ENCODE measurements at places on chromosomes 7 and 10.
A peak's percentile ranks its signal among the peaks of the same experiment; 100 is the strongest.

DNA sequence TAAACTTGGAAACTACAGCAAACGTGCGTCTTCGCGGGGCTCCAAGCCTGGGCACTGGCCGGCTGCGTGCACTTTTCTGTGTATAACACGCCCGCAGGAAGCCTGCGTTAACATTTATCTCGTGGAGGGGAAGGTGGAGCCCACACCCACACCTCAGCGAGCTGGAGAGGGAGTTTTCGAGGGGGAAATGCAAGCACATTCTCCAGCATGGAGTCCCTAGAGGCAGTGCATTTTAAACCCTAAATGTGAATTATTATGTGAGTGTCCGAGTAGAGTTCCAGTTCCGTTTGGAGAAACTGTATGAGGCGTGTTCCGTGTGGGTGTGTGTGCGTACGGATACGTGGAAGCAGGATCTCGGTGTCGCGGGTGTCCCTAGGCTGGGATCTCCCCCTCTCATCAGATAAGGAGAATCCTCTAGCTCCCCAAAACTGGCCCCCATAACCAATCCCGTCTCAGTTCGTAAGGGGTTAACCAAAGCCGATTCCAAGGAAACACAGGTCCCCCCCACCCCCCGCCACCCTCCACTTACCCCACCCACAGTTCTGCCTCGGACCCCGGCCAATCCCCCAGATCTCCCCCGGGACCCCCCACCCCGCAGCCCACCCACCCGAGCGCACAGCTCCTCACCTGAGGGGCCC lies 403 bp downstream of the CDK6 start:
- peak; percentile 47 for DNase-seq

DNA sequence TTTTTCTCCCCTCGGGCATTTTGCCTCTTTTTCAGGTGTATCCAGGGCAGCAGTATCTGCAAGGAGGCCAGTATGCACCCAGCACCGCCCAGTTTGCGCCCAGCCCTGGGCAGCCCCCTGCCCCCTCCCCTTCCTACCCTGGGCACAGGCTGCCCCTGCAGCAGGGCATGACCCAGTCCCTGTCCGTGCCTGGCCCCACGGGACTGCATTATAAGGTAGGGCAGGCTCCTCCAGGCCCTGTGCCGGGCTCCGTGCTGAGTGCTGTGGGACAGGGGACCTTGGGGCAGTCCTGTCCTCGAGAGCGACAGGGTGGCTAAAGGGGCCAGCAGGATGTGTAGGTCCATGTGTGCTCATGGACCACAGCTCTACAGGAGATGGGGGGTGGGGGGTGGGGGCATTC lies 10.6 kb downstream of the ZMIZ2 start:
- no peak for DNase-seq

DNA sequence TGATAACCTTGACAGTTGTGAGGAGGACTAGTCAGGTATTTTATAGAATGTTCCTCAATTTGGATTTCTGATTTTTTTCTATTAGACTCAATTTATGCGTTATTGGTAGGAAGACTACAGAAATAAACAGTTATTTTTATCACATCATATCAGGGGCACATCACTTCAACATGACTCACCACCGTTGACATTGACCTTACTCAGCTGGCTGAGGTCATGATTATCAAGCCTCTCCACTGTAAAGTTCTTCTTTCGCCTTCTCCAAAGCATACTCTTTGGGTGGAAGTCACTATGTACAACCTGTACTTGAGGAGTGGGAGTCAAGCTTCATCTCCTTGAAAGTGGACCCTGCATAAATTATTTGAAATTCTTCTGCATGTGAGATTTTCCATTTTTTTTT lies 194.3 kb upstream of the IGFBP3 start:
- no peak for DNase-seq

- no peak for DNase-seq
Measured at GRCh38 chr10:36573246-36573645, 552.2 kb upstream of the ANKRD30A start.

DNA sequence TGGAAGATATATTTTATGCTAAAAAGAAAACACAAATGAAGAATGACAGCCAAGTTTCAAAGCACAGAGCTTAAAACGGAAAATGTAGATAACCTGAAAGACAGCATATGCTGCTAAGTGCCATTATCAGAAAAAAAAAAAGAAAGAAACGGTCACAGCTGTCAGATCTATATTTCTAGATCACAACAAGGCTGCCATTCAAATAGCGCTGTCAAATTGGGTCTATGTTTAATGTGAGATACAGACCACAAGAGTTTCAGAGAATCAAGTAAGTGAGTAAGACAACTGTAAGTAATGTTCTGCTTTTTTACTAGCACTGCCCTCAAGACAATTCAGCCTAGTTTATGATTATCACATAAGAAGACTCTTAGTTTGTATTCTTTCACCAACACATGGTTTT lies 66.1 kb upstream of the RNF148 start:
- DNase-seq: no peak

DNA sequence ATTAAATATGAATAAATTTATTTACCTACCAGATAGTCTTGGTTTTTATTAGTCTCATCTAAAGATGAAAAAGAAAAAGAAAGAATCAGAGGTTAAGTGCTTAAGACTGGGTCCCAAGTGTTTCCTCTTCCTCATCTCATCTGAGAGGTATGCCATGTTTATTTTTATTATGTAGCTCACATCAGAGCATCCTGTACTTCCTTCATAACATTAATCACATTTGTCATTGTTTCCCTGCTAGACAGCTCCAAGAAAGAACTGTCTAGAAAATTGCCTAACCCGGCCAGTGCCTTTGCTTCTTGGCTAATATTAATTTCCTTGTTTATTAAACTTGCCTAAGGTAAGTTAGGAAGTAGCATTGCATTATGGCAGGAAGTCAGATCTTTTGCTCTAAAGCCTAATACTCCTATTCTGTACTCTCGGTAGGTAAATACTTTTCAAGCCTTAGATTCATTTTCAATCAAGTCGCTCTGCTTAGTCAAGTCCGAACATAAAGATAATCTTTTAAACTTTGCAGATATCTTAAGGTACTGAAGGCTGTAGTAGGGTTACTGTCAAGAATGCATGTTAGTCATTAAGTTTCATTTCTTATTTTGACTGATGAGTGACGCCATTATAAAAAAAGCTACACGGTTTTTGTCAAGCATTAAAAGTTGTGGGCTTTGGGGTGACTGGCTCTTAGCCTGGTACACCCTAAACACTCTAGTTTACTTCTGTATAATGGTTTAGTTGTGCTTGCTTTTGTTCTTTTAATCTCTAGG lies 47.4 kb downstream of the ZMYND11 start:
- DNase-seq: no peak

DNA sequence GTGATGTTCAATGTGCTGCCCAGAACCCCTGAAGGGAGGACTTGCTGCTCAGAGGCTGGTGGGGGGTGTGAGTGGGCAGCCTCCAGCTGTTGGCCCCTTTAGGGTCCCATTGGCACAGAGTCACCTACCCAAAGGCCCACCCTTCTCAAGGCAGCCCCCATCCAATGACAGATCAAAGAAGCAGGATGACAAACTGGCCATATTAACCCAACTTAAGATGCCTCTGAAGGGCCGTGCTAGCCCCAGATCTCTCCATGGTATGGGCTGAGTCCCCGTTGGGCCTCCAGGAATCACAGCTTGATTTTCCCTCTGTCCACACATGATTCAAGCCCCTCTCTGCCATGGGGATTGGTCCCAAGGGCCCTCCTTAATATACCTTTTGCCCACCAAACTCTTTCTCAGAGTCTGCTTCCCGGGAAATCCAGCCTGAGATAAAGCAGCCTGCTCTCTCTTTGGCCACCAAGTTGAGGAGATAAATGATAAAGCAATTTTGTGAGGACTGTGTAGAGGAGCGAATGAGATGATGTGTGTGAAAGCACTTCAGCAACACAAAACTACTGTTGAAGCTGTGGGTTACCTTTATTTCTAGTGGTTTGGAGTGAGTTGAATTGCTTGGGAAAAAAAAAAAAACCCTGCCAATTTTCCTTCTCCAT lies 38.2 kb upstream of the C10orf71 start:
- no peak for DNase-seq

DNA sequence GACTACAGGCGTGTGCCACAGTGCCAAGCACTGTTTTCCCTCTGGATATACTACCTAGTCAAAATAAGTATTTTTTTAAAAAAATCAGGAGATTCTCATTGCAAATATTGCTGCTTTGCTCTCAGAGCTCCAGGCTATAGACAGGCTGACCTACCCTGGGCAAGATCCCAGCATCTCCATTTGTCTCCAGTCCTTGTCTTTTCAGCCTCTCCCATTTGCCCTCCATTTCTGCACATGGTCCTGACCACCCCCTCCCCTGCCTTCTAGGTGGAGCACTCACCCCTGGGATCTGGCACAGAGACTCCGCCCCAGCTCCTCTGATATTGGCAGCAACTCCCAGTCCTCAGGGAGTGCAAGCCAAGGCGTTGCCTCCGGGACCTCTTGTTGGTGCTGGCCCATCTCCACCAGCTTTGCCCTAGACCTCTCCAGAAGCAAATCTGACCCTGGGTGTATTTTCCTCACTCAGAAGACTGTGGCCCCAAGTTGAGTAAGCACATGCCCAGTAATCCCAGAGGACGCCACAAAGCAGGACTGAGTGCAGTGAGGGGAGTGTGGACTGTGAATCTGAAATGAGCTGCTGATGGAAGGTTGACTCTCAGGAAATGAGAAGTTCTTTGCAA lies 120.6 kb downstream of the MTPAP start:
- no peak for DNase-seq

- DNase-seq: no peak
Measured at GRCh38 chr7:25522727-25523126, 294.4 kb upstream of the NPVF start.

DNA sequence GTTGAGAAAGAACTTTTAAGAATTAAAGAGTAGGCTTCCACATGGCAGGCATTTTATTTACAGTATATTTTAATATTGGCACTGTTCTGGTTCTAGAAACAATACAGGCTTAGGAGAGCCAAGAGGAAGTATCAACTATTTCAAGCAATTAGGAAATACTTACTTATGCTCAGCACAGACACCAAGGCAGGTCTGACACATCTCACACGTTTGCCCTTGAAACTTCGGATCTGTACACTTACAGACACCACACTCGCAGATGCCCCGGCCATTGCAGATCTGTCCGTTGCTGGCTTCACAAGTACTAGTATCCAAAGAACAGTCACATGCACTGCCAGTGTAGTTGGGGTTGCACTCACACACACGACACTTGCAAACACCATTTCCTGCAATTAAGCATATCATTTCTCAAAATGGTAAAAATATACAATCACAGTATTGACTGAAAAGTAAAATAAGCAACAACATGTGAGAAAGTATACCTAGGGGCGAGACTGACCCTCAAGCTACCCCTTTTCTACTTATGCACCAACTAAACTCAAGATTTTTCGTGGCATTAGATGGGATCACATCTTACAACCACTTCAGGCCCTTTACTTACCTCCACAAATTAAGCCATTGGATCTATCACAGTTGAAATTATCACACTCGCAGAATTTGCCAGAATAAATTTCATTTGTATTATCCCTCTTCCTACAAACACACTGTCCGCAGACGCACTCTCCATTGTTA lies 46.6 kb downstream of the ITGB1 start:
- no peak for DNase-seq

DNA sequence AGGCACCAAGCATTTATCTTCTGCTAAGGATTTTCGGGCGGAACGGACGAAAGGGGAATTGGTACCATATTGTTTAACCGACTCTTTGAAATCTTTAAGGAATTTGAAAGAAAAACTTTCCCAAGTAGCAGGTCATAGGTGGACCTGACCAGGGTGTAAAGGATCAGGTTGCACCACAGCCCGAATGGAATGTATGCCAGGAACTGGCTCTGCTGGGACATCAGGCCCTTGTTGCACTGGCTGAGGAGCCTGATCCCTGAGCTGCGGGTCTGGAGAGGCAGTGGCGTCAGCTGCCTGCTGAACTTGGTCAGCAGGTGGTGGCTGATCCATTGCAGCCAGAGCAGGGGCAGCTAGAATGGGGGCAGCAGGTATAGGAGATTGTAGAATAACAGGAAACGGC lies 41.4 kb upstream of the AKR1C2 start:
- DNase-seq: no peak

DNA sequence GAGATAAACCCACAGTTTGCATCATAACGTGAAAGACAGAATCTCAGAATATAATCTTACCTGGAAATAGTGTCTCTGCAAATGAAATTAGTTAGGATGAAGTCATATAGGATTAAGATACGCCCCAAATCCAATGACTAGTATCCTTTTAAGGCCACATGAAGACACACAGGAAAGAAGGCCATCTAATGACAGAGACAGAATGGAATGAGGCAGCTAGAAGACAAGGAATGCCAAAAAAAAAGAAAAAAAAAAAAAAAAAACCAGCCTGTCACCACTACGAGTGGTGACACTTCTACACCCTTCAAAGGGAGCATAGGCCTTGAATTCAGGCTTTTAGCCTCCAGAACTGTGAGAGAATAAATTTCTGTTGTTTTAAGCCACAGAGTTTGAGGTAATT lies 82.9 kb downstream of the HYCC1 start:
- DNase-seq: no peak

DNA sequence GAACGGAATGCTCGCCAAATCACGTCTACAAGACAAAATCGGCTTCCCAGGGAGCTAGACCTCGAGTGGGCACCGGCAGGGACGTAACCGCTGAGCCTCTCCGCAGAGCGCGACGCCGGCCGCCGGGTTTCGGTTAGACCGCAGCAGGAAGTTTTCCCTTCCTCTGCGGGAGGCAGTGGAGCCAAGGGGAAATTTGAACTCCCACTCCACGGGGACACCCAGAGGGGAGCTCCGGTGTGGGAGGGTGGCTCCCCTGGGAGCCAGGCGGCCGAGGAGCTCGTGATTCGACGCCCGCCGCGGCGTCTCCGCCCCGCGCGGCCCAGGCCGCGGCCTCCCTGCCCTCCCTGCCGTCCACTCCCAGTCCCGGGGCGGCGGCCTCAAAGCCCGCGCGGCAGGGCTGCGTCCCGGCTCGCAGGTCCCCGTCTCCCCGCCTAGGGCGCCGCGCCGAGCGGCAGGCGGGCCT lies 426 bp downstream of the SYPL1 start:
- DNase-seq: peak; percentile 64

- no peak for DNase-seq
Measured at GRCh38 chr10:63430999-63431356, 34.8 kb downstream of the JMJD1C start.

DNA sequence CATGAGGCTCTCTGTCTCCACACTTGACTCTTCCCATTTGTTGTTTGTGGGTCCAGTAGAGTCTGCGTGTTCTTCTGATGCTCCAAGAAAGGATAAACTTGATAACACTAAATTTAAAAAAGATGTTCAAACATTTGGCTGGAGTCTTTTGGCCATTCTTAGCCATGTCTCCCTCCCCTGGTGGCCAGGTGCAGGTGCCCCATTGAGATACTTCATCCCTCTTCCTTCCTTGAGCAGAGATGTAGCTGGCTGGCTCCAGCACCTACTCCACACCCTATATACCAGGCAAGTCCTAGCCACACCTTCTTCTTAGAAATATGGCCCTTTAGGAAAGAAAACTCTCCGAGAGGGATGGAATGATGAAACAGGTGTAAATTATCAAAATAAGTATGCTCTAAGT lies 103.2 kb upstream of the GJD4 start:
- DNase-seq: no peak

GRCh38 chr7:129828989-129829736 lies 123.6 kb downstream of the UBE2H start:
- DNase-seq: no peak

DNA sequence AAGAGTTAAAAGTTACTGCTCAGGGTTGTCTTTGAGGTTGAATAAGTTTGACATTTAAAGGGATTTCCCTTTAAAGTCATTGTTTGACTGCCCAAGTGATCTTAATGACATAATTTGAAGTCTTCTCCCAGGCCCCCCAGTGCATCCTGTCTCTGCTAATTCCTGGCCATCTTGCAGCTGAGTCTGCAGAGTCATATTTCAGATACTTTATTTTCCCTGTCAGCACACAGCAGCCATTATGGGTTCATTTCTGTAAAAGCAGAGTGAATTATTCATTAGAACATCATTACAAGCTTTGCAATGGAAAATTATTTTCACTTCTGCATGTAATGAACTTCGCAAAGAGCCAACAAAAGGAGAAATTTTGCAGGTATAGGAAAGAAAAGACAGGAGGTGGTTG lies 536.6 kb downstream of the GALNT17 start:
- no peak for DNase-seq

All from CD4-positive, alpha-beta memory T cell (primary cell).